ENCODE measurements at places on chromosomes 13 and 19.
A peak's percentile ranks its signal among the peaks of the same experiment; 100 is the strongest.

GRCh38 chr19:44712864-44713515 is 14.0 kb downstream of the CEACAM16 start:
- DNase-seq, result no peak

DNA sequence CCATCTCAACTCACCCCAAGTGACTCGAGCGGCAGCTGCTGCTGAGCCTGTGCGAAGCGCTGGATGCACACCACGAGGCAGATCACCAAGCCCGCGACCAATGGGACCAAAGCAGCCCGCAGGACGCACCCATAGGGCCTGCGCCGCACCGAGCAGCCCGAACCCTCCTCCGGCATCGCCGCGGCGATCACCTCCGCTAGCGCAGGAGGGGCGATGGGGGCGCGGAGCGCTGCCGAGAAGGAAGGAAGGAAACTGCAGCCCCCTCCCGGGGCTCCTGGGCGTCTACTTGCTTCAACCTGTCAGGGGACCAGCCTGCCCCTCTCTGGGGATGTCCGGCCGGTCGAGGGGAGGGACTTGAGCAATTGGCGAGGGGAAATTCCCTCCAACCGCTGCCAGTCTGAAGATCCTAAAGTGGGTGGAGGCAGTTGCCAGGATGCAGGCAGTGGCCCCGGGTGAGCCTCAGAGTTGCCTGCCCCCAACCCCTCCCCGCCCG is at the start of gene CD70:
Gene CD70, minus strand, starts transcription at position 324 of the 493 bp plus-strand sequence. Its CDS starts 148 bp downstream, at position 176.
- no peak for DNase-seq

DNA sequence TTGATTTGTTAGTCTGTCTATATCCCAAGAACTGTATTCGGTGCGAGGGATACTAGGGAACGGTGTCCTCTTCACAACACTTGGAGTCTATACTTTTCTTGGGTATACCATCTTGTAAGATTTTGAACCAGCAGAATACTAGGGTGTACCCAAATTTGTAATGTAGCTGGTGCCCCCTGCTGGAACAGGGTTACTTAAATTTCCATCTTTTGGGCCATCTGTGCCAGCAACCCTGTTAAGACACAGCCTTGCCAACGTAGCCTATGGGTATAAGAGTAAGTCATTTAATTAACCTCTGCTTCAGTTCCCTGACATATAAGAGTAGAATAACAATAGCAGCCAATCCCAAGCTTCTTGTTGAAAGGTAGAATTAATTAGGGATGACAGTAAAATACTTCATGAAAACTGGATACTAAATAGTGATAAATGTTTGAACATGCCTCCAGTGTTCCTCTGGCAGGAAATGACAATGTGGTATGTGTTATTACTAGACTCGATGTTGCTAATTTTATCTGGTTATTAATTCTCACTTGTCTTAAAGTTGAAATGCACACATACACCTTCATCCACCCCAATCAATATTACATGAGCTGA is 607.6 kb downstream of the FGF9 start:
- peak; percentile 10 for DNase-seq

- no peak for DNase-seq
These were observed 532.0 kb downstream of the GPC6 start for GRCh38 chr13:93758575-93758974.

DNA sequence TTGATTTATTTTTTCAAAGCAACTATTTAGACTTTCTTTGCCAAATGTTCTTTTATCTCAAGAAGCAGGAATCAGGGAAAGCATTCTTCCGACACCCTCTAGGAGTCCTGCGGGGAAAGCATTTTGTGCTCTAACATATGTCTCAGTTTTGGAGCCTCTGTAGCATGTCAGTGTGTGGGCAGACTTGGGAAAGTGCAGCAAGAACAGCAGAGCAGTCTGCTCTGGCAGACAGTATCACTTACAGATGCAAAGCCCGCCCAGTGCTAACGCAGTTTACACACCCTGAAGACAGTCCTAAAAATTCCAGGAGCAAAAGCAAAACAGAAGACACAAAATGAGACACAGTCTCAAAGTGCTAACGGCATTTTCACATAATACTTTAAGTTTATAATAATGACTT is 393.5 kb downstream of the KLF12 start:
- no peak for DNase-seq

GRCh38 chr13:99295488-99296252 is 11.5 kb downstream of the GPR183 start:
- DNase-seq, result no peak

DNA sequence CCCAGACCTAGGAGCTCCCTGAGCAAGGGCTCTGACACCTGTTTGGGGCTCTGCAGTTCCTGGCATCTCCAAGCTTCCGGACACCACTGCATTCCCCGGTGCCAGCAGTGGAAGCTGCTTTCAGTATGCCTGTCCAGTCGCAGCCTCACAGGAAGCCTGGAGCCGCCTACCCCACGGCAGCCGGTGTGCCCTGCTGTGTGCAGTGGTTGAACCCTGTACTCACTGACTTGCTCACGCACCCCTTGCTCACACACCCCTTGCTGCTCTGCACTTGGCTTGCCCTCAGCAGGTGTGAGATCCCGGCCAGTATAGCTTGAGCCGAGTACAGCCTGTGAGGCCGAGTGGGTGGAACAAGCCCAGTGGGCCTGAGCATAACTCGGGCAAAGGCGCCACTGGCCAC is 70.3 kb downstream of the PIBF1 start:
- no peak for DNase-seq

GRCh38 chr13:110757296-110757695 is 43.8 kb downstream of the ING1 start:
- DNase-seq, result no peak

GRCh38 chr13:85497652-85498051 is 301.6 kb downstream of the SLITRK6 start:
- no peak for DNase-seq

DNA sequence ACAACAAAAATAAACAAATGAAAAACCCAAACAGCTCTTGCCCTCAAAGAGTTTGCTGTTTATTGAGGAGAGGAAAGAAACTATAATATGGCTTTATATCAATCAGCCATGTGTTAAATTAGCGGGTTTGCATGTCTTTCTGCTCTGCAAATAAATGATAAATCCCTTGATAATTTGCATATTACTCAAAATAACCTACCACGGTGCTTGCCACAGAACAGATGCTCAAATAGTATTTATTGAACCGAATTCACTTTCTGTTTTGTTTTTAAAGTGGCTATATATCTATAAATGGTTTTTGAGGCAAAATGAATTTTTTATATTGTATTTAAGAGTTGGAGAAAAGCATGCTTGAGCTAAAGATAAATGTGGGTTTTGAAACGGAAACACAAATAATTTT is 428.1 kb downstream of the ITGBL1 start:
- no peak for DNase-seq

DNA sequence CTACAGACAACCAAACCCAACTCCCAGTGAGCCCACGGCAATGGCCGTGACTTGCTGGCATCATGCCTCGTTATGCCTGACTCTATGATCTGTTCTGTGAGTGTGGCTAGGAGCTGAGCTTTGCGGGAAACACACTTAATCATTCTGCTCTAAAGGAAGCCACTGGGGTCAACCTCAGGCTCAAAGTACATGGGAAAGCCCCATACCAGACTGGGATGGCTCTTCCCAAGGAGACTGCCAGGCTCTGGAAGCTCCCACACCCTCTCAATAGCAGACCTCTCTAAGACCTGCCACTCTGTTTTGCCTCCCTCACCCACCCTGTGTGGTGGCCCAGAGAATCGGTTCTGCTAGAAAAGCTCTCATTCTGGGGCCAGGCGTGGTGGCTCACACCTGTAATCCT is 2.2 kb downstream of the PEPD start:
- no peak for DNase-seq

DNA sequence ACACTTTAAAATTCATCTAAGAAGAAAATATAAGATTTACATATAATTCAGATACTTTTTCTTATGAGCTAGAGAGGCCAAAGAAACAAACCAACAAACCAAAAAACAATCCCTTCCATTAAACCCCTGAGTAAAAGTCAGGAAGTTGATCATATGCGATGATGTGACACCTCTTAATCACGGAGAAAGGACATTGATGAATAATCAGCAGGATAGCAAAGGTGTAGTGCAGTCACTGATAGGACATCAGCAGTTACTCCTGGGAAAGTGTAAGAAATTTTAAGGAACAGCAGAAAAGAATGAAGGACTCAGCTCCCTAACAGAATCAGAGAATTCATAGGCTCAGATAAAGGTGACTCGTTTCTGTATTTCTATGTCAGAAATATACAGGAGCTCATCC is 202.4 kb upstream of the EDNRB start:
- DNase-seq, result no peak

- no peak for DNase-seq
These were observed 175.8 kb downstream of the KCNRG start for GRCh38 chr13:50191004-50191403.

DNA sequence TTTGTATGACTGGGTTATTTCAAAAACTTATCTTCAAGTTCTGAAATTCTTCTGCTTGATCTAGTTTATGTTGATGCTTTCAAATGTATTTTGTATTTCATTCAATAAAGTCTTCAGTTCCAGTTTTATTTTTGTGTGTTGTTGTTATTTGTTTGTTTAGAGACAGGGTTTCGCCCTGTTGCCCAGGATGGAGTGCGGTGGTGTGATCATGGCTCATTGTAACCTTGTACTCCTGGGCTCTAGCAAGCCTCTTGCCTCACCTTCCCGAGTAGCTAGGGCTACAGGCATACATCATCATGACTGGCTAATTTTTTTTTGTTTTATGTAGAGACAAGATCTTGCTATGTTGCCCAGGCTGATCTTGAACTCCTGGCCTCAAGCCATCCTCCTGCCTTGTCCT is 40.3 kb upstream of the ARHGEF7 start:
- no peak for DNase-seq

GRCh38 chr13:113968463-113969310 is 5.2 kb downstream of the C13orf46 start:
- no peak for DNase-seq

GRCh38 chr13:76019421-76020044 is 383.4 kb downstream of the LMO7 start:
- DNase-seq, result peak; percentile 64

- DNase-seq, result no peak
These were observed 8.0 kb downstream of the RGCC start for GRCh38 chr13:41465241-41465847.

- DNase-seq, result no peak
These were observed 9.6 kb upstream of the MAMSTR start for GRCh38 chr19:48728911-48729664.

- DNase-seq, result no peak
These were observed 22.3 kb upstream of the CEBPA start for GRCh38 chr19:33324628-33325027.

DNA sequence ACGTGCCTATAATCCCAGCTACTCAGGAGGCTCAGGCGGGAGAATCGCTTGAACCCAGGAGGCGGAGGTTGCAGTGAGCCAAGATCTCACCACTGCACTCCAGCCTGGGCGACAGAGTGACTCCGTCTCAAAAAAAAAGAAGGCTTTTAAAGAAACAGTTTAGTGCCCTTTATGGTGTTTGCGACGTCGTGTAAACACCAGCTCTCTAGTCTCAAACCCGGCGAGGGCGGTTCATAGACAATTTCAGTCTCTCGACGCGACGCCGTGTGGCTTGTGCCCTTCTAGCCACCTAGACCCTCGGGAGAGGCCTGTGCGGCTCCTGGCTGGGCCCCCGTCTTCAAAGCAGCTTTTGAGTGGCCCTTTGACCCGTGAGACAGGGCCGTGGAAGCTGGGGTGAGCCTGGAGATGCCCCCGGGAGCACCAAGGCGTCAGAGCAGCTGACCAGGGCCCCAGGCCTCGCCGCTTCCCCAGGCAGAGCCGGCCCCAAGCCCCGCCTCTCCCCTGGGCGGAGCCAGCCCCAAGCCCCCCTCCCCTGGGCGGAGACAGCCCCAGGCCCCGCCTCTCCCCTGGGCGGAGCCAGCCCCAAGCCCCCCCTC is 5.0 kb upstream of the MADCAM1 start:
- DNase-seq, result no peak

DNA sequence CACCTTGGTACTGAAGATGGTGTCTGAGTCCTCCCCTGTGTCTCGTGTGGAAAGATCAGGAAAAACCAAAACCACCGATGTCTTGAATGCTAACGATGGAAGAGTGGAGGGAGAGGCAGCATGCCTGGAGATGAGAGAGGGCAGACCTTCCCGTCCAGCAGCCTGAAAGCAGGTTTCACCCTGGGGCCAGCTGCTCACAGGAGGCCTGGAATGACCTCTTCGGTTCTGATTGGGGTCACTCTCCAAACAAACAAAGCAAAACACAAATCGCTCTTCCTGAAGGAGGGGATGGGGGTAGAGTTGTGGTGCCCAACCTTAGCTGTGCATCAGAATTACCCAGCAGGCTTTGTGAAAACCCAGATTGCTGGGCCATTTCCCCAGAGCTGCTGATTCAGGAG is 142.3 kb upstream of the SOX1 start:
- DNase-seq, result no peak

DNA sequence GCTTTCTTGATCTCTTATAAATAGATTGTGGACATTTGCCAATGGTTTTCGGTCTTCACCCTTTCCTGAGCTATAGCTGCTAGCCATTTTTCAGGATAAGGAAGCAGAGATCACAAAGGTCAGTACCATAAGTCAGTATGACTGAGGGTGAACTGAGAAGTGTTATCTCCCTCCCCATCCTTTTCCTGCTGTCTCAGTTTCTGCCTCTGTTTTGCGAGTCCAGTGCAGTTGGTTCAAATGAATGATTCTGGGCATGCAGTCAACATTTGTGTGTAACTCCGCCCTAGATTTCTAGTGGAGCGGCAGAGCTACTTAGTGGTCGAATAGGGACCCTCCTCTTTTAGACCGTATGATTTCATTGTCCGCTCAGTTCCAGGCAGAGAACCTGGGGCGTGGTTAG is 460.8 kb upstream of the ARGLU1 start:
- DNase-seq, result no peak

DNA sequence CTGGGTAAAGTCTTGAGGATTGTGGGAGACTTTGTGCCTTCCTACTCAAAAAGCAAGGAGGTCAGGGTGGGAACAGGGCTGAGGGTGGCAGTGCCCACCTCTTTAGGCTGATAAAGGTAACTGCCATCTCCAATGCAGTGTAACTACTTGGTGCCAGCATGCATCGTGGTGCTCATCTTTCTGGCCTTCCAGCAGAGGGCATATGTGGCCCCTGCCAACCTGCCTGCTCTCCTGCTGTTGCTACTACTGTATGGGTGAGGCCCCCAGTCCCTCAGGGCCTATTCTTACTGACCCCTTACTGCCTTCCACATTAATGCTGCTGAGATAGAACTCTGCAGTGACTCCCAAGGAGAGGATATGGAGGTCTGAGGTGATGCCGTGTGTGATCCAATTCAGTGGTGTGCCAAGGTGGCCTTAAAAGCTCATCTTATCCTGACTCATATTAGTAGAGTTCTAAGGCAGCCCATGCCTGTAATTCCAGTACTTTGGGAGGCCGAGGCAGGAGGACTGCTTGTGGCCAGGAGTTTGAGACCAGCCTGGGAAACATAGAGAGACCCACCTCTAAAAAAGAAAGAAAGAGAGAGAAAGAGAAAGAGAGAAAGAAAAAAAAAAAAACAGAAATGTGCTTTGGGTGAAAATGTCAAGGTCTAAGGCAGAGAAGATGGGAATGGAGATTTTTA is 9.7 kb upstream of the ARHGAP45 start:
- DNase-seq, result no peak

- no peak for DNase-seq
These were observed 89.6 kb upstream of the SLC15A1 start for GRCh38 chr13:98842070-98842469.

- DNase-seq, result no peak
These were observed 30.2 kb upstream of the C19orf12 start for GRCh38 chr19:29745253-29745652.

- DNase-seq, result no peak
These were observed 150.1 kb downstream of the SHISA2 start for GRCh38 chr13:25901460-25902376.
